ENCODE measurements at places on chromosomes 2 and 18.

- peak; percentile 50 for DNase-seq
Measured at GRCh38 chr2:241842620-241843211, 16.0 kb downstream of the PDCD1 start.

GRCh38 chr2:12110481-12110880 is 364.0 kb downstream of the LPIN1 start:
- no peak for DNase-seq

DNA sequence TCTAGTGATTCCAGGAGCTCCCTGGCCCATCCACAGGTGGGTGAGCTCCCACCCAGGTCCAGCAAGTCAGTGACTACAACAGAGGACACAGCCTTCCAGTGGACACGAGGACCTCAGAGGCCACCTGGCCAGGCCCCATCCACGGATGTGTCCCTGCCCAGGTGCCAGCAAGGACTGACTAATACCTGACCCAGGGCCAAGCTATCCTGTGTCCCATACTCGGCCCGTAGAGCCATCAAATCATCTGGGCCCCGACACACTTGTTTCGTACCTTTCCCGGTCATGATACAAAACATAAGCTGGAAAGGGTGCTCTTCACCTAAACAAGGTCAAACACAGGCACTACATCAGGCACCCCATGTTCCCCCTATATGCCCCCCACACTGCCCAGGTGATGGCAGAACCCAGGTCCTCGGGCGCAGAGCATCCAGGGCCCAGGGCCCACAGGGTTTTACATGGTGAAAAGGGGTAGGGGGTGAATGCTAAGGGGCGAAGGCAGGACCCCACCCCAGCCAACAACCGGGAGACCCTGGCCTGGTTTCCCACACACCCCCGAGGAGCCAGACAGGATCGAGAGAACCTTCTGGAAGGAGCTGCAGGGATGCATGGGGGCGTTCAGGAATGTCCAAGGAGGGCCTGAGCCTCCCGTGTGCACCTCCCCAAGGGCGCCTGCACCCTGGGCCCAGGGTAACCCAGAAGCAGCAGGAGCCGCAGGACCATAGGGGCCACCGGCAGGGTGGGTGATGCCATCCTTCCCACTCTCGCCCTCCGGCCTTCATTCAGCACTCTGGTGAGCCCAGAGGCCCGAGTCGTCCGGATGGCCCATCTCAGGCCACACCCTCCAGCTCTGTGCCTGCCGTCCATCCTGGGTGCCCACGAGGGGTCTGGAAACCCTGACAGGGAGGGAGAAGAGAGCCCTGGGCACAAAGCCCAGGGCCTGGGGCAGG is 94.3 kb downstream of the HDAC4 start:
- no peak for DNase-seq

DNA sequence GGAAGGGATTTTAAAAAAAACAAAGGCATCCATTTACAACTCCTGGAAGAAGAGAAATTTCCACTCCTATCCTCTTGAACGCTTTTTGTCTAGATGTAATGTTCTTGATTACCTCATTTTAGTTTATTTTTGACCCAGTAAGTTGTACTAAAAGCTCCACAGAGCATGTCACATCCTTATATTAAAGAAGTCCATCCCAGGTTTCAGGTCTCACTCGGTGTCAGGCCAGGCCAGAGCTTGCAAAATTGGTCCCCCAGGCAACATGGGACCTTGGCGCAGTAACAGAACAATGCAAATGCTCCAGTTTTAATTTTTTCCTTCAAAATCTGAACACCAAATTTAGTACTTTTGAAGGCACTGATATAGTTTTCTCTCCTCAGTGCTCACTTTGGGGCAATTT is 218.4 kb upstream of the REV1 start:
- no peak for DNase-seq

DNA sequence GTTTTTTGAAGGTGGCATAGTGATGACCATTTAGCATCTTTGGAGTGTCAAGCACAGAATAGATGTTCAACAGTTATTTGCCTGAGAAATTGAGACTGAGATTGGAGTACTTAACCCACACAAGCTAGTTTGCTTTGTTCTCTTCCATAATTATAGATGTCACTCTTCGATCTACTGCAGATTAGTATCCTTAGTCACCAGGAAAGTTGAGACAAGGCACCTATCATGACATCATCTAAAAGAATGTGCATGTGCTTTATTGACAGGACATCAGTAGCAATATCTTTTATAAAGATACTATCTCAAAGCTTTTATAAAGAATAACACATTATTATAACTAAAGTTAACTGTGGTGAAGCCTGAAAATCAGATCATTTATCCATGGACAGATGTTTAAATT is 6.4 kb downstream of the VRK2 start:
- no peak for DNase-seq

DNA sequence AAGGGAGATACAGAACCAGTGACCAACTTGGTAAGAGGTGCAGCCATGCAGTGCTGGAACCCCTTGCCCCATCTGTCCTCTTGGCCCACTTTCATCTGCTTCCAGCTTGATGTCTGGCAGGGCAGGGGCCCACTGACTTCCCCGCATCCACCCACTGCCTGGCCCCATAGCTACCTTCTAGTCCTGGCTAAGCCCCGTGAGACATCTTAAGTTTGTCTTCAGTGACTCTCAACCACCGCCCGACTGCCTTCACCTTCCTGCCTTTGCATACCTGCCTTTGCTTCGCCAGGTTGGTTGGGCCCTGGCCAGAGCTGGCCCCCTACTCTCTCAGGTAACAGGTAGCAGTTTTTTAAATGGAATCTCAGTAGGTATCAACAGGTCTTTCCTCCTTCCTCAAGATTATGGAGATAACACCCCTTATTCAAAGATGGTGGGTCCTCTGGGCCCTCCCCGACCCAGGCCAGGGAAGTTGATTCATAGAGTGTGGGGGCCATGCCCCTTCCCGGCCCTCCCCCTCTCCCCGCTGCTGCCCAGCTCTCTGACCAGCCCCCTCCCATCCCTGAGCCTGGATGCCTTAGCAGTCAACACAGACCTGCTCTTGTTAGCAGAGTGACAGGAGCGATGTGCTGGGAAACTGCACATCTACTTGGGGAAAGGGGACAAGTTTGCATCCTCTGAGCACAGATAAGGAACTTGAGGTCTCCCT is 2.8 kb downstream of the ARID5A start:
- no peak for DNase-seq

DNA sequence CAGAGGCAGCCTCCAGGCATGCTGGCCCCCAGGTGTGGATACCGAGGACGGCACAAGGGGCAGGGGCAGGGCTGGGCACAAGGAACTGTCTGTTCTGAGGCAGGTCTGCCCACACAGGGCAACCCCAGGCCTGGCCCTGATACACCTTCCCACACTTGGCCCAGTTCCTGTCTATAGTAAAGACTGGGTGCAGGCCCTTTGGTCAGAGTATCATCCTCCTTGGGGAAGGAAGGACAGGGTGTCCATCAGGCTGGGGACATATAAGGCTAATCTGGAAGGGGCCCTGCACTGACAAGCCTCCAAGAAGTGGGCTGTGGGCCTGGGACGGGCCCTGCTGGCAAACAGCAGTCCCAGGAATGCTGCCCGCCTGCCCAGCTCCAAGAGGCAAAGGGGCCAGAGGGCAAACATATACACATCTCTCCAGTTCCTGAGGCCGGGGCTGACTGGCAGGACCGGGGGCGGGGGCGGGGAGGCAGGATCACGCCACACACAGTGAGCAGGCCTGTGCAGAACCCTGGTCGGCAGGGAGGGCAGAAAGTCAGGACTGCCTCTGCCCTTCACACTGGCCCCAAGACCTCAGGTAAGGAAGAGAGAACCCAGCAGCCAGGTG is 18.9 kb downstream of the SDC1 start:
- DNase-seq = no peak

DNA sequence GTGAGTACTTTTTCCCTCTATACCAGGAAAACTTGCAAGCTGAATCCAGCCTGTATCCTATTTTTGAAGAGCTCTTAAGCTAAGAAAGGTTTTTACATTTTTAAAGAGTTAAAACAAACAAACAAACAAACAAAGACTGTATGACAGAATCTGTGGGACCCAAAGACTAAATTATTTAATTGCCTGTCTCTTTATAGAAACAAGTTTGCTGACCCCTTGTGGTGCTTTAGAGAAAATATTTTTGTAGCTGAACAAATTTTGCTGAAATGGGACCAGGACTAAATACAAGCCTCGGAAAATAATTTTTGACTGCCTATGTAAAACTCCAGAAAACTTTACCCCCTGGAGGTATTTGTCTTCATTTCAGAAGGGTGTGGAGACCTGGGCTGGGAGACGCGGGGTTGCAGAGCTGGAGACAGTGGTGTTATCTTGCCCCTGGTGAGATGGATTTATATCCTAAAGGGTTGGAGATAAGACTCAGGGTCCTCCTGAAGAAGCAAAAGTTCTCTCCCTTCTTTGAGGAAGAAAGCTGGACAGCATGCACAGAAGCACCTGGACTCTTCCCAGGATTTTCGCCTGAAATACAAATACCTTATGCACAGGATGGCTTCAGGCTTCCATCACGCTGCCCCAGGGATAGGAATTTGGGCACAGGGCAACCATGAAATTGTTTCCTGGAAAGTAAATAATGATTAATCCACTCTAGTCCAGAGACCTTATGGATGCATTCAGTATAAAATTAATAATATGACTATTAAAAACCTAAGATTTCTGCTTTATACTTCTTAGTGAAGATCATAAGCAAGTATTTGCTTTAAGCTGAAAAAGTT is 54.3 kb downstream of the TMX3 start:
- no peak for DNase-seq

DNA sequence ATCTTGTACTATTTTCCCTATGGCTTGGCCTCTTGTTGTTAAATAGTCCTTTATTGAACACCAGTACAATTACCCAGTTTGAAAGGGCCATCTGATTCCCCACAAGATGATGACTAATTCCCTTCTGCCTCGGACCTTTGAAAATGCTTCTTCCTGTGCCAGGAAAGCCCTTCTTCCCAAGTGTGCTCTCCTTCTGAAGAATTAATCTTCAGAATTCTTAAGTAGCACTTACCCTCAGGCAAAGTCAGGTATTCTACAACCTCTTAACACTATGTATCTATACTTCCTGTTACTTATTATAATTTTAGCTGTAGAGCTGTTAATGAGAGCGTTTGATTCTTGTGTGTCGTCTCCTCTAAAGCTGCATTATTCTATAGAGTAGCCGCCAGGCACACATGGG is 28.6 kb upstream of the MEX3C start:
- DNase-seq = no peak

DNA sequence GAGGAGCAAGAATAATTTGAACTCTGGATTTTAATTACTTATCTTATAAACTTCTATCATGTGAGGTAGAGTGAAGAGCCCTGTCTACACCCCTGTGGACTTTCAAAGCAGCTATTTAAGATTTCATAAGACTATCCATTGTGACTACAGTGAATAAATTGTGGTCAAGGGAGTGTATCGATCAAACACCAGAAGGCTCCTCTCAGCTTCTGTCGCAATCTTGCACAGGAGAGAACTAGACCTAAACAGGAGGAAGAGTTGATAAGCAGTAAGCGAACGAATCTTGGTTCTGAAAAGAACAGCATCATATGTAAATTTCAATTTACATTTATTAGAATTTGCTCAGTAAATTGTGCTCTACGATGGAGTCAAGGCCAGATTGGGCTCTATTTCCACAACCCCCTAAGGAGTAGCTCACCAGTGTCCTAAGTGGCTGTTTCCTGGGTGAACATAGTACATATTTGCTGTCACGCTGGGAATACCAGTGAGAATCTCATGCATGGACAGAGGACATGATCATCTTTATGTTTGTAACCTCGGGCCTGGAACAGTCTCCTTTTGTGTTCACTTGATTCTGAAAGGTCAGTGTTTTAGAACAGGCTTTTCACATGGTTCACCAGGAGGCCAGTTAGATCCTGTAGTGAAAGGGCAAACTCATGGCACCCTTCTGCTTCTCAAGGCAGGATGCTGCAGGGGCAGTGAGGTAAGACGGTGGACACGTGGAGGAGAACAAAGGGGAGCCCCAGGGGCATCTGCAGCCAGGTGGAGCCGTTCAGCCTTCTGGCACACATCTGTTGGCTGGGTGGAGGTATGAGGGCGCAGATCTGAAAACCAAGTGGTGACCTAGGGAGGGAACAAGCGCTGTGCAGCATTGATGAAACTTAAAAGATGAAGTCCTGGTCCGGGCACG is 33.3 kb downstream of the NPAS2 start:
- DNase-seq = no peak

DNA sequence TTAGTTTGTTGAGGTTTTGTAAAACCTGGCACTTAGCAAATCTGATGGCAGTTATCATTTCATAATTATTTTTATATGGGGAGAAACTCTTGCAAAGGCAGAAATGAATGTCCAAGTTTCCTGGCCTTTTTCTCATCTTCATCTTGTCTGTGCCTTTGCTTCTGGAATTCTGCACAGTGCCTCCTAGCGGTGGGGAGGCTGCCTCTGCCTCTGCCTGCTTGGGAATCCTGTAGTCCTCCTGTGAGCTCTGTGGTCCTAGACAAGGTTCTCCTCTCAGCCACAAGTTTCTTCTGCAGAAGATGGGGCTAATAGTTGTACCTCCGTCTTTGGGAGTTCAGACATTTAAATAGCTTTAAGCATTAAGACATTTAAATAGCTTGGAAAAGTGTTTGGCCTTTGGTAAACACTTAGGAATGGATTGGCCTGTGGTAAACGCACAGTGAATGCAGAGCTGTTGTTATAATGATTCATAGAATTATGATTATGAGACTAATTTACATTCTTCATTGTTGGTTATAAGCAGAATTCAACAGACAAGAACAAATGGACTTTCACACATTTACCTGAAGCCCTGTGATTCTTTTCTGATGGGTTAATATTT is 101.2 kb downstream of the ZNF236 start:
- DNase-seq = no peak

DNA sequence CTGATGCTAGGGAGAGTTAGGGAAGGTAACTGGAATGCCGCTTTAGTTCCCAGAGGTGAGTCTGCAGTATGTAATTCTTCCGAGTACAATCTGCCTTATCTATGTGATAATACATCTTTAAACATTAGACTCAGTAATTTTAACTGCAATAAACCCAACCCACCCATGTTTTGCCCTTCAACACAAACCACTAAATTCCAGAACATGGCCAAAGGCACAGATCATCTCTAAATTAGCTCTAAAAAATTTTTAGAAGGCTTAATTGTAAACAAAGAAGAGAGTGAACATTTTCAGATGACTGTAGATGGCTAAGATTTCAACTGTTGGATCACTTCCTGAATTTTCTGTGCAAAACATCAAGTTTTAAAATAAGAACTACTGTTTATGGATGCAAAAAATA is 488.7 kb upstream of the ID2 start:
- DNase-seq = no peak

DNA sequence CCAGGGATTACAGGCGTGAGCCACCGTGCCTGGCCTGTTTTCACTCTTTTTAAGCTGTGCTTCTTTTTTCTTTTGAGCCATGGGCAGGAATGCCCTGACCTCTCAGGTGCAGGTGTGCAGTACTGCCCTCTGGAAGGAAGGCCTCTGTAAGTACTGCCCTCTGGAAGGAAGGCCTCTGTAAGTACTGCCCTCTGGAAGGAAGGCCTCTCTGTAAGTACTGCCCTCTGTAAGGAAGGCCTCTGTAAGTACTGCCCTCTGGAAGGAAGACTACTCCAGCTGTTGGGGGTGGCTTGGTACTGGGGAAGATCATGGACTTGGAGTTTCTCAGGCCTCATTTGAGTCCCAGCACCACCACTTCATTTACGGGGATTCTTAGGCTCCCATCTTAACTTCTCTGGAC is 248.5 kb upstream of the ID2 start:
- DNase-seq = no peak

GRCh38 chr18:74528478-74528877 is 5.8 kb upstream of the CNDP1 start:
- no peak for DNase-seq

GRCh38 chr2:170679607-170680079 is 35.5 kb upstream of the SP5 start:
- no peak for DNase-seq

GRCh38 chr2:230798769-230799399 is 65.9 kb upstream of the ITM2C start:
- DNase-seq = no peak

All from stimulated activated CD4-positive, alpha-beta T cell treated with anti-CD3 and anti-CD28 coated beads, TNF-alpha, amount 100 ng/mL, for 24 hours (primary cell).